Cortex of kidney (tissue), 1 donor: ENCODE measurements at places on chromosomes 12 and 14.

DNA sequence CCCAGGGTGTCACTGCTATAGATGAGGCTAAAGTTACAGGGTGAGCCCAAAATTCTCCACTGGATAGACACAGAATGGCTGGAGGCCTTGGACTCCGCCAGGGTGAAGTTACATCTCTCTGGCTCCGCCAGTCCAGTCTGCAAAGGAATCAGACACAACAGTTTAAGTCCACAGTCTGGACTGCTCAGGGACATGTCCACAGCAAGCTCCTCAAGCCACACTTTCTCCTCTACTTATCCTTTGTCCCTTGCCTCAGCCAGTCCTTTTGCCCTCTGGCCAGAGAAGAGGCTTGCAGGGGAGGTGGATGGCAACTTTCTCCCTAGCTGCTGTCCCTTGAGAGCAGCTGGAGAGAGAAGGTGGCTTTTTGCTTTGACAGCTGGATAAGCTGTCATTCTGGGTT lies 28.0 kb downstream of the PTPRB start:
- no peak for DNase-seq

DNA sequence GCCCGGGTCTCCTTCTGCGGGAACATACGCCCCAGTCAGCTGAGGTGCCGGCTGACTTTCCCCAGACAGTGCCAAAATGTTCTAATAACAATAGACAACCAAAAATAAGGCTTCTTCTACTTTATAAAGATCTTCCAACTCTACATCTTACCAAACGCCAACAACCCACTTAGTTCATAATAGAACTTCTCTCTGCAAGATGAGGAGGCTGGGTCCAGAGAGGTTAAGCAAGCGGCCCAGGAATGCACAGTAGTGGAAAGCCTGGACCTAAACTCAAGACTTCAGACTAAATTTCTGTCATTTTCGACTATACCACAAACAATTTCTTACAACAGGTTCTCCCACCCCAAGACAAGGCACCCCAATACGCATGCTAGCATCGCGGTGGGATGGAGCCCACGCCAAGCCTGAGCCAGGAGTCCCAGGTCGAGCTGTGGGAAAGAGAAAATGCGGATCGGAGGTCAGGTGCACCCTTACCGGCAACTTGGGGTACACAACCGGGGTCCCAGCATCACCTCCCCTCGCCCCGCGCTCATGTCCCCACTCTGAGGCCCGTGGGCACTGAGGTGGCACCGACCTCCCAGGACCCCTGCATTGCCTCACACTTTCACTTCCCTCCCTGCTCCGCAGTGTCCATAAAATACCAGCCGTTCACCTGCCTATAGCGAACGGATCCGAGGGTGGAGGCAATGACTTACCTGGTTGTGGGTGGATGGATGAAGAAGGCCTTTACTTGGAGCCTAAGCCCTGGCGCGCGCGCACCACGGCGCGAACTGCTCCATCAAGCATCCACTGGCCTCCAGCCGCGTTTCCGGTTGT lies 42.1 kb upstream of the TBX5 start:
- no peak for DNase-seq

DNA sequence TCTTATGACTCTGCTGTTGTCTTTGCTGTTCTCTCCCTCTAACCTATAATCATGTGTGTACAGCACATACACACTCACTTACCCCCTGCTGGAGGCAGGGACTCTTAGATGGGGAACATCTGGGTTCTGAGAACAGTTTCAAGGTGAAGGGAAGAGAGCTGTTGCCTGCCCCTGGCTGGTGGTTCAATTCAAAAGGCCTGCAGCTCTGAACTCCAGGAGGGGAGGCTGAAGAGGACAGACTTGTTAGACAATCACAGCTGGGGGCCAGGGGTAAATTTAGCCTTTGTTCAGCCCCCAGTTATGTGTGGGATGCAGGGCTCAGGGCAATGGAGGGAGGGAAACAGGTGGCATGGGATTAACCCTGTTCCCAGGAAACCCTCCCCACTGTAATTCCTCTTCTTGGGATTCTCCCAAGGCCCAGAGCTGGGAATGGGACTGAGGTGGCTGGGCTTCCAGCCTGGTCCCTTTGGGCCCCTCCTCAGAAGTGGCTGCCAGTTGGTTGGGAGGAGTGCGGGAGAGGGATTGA lies 1.9 kb downstream of the MYL6B start:
- no peak for DNase-seq

DNA sequence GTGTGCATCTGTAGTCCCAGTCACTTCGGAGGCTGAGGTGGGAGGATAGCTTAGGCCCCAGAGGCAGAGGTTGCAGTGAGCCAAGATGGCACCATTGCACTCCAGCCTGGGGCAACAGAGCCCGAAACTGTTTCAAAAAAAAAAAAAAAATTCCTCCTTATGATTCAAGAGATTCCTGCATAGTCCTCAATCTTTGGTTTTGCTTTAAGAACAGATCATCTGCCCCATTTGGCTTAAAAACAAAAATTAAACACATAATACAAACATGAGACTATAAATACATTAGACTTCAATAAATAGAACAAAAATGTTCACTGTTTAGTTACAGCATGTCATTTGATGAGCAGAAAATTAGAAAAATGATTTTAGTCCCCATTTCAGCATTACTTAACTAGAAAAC lies 131.2 kb downstream of the PAWR start:
- no peak for DNase-seq

- DNase-seq, result no peak
Observed at GRCh38 chr12:57479043-57479375, 657 bp downstream of the ARHGAP9 start.

- DNase-seq, result no peak
Observed at GRCh38 chr12:125878483-125878882, 813.2 kb downstream of the AACS start.

DNA sequence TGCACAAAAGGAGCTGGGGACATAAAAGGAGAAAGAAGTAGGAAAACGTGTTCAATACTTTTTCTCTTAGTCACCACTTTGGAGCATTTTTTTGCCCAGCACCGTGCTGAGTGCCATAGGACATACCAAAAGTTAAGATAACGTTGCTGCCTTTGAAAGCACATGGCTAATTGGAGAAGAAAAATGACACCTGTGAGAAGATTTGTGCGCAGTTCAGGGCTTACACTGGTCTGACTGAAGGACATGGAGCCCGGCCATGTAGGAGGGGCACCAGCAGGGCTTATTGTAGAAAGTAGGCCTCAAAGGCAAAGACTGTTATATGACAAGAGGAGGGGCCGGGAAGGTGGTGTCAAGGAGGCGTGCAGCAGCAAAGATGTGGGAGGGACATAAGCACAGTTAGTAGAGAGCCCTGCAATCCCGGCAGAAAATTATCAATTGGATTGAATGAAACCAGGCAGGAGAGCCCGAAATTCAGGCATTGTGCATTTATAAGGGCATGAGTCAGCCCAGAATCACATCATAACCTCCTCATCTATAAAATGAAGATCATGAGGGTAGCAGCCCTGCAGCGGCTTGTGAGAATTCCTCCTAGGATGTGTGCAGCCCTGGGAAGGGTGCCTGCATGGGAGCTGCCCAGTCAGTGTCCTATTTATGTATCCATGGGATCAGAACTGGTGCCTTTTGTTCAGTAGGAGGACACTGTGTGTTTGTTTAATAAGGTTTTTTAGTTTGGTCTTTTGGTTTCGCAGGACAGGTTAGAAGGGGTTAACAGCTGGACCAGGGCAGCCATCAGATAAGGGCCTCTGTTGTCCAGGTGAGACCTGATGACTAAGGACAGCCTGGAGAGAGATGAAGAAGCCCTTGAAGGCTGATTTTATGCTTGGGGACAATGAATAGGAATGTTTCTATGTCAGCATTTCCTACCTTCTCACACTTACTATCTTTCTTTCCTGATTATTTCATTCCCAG lies 122.4 kb downstream of the GPR135 start:
- DNase-seq, result no peak

GRCh38 chr12:7061138-7061537 lies 620 bp downstream of the C1S start:
- no peak for DNase-seq

DNA sequence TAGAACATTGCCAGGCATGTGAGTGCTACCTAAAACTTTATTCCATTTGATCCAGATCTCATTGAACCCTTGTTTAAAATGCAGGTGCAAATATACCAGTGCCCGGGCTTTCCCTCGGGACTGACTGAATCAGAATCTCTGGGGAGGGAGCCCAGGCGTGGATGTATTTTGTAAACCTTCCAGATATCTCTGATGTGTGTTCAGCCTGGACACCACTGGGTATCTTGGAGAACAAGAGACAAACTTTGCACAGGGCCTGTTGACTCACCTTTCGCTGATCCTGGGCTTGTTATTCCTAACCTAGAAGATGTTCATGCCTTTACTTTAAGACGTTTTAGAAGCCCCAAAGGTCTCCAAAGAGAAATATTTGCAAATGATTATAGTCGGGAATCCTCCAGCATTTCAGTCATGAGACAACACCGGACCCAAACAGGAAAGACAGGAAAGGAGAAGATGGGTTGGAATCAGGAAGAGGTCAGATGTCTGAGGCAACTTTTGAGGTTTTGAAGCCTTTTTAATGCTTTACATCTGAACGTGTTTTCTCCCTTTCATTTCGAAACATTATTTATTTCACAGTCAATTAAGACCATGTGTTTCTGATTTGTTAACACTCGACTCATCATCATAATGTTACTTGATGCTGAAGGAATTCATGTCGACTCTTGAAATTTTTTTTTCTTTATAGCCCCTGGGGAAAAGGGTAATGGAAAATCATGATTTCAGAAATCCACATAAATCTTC lies 118.6 kb downstream of the PLXNC1 start:
- DNase-seq, result no peak

- no peak for DNase-seq
Observed at GRCh38 chr14:71300566-71301330, 393.5 kb downstream of the PCNX1 start.

DNA sequence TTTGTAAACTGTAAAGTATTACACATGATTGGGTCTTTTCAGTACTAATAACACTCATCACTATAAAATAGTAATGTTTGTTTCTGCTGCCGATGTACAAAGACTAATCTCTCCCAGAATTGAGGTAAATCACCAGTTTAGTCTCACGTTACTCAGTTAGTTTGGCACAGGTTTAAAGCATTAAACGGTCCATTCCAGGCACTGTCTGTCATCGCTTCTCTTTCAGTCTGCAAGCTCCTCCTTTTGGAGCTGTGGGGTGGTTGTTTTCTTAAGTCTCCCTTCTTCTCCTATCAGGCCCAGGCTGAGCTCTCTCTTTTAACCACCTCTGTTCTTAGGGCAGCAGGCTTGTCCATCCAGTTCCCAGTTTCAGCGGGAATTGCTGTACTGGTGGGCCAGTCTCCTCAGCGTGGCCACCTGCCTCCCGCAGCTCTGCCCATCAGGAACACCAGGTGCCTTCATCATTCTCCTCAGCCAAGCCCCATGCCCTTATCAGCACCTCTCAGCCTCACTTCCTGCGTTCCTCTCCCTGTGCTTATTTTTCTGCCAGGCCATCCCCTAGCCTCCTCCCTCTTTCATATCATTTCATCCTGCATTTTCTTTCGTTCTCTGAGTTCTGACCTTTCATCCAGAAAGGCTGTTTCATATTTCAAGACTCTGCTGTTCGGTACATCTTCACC lies 149.0 kb downstream of the TGFB3 start:
- no peak for DNase-seq

GRCh38 chr14:40058901-40059897 lies 627.0 kb upstream of the FBXO33 start:
- DNase-seq, result no peak

DNA sequence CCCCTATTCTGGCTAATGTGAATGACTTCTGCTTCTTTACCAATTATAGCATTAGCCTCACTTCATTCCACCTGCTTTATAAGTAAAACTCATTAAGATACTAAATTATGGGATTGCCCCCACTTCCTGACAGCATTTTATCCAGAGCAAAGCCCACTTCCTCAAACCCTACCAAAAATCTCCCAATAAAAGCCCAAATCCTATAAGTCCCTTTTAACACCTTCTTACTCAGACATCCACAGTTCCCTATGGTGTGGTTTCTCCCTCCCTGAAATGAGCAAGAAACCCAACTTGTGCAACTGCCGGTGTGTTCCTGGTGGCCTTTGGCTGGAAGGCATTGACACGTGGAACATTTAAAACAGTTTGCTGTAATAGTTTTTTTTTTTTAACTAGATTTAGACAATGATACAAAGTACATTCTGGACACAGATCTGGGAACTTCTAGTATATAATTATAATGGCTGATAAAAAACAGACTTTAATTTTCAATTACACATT lies 53.1 kb downstream of the BRMS1L start:
- DNase-seq, result no peak

DNA sequence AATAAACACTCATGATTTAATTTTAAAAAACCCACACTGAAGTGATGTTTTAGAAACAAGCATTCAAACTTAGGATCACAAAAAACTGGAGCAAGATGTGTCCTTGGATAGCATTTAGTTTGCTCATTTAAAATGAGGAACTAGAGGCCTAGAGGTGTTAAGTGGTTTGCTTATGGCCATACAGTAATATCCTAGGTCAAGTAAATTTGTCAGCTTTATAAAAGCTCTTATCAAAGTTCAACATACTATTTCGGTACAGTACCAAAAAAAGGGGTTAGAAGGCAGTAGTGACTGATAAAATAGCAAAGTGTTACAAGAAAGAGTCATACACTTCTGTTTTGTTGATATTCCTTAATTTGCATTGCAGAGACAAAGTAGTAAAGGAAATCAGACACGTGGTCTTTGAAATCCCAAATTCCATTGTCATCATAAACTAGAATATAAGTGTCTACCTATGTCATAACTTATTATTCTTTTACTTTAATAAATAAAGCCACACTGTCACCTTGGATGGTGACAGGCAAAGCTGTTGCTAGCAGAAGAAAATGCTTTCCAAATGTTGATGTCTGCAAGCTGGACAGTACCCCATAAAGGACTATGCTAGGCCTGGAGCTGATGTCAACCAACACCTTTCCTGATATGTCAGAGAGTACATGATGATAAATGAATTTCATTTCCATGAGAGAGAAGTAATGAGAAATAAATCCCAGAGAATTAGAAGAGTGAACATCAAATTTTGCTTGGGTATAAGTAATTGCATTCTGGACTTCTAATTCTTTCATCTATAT lies 17.6 kb upstream of the SRP54 start:
- DNase-seq, result no peak

DNA sequence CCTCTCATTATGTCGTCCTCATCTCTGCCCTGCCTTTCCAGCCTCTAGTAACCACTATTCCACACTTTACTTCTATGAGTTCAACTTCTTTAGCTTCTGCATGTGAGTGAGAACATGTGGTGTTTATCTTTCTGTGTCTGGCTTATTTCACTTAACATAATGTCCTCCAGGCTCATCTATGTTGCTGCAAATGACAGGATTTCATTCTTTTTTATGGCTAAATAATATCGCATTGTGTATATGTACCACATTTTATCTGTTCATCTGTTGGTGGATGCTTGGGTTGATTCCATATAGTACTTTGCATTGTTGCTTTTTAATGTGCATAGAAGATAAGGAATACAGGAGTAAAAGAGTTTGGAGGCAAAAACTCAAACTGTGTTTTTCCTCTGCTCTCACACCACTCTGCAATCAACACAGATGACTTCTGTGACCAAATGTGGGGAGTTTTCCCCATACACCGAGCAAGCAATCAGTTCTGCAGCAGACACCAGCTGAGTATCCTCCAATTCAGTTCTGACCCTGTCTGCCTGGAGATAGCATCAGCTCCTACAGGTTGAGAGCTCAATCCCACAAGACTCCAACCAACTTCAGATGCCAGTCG lies 24.6 kb upstream of the FLVCR2 start:
- no peak for DNase-seq
